ENCODE measurements at places on chromosomes 5 and 9.

DNA sequence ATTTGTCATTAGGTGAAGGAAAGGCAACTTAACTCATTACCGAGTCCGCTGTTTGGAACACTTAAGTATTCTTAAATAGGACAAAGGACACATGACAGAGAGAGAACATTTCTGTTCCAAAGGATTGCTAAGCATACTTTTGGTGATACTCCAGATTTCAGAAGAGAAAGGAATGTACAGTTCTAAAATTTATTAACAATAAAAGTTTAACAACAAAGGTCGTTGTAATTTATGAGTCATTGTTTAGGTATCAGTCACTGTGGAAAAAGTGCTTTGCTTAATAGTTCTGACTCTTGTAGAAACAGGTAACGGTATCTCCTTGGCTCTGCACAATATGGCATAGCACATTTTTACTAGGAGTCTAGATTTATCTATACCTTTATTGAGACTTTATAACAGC lies 36.3 kb upstream of the PAM start:
- no peak for DNase-seq

GRCh38 chr9:76463211-76463610 lies 4.2 kb downstream of the GCNT1 start:
- DNase-seq = no peak

- DNase-seq = no peak
These were observed 14.6 kb upstream of the TRAF1 start for GRCh38 chr9:120941046-120941770.

- no peak for DNase-seq
These were observed 583.8 kb downstream of the BRINP1 start for GRCh38 chr9:118785456-118785855.

- DNase-seq = no peak
These were observed 221.0 kb downstream of the DCP2 start for GRCh38 chr5:113197456-113198200.

GRCh38 chr5:61386045-61386800 lies 54.2 kb downstream of the ZSWIM6 start:
- no peak for DNase-seq

GRCh38 chr5:11212706-11213105 lies 451.7 kb upstream of the DAP start:
- no peak for DNase-seq

DNA sequence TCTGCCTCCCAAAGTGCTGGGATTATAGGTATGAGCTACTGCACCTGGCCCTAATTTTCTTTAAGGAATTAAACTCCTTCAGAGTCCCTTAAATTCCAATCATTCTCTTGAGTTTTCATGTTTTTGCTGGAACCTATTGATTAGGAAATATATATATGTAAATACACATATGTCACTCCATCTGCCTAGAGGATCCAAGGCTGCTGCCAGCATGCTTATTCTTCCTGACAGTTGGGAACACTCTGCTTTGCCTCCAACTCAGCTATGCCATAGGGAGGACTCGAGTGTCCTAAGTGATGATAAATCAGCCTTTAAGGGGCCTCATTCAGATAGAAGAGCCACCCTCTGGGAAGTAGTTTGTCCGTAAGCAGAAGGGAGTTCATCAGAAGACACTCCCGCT lies 21.8 kb downstream of the MFAP3 start:
- DNase-seq = no peak

DNA sequence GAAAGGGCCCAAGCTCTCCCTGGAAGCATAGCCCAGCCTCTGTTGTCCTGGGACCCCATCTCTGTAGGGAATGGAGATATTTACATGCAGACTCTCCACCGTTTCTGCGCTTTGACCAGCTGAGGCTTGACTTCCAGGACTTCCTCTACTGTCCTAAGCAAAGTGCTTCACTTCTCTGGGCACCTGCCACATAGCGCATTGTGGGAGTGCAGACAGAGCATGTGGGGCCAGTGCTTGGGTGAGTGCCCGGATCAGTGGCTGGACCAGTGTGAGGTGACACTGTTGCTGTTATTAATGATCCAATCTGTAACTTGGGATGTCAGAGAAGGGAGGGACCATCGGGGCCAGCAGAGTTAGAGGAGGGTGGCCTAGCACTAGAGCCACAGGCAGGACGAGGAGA lies 10.5 kb downstream of the CXCL14 start:
- DNase-seq = no peak

DNA sequence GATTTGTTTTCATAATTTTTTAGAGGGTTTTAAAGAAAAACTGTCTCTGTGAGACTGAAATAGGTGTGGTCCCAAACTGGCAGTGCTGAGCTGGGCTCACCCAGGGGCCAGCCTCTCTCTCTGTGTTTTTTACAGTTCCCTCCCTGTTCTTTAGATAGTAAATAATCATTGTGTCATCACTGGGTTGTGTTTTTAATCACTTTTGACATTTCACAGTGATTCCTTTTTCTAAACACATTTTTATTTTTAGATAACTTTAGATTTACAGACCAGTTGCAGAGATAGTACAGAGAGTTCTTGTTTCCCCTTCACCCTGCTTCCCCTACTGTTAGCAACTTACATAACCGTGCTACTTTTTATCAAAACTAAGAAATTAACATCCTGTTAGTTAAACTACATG lies 44.4 kb downstream of the MAP1B start:
- no peak for DNase-seq

- DNase-seq = no peak
These were observed 45.4 kb downstream of the TMEM252 start for GRCh38 chr9:68495247-68495646.

DNA sequence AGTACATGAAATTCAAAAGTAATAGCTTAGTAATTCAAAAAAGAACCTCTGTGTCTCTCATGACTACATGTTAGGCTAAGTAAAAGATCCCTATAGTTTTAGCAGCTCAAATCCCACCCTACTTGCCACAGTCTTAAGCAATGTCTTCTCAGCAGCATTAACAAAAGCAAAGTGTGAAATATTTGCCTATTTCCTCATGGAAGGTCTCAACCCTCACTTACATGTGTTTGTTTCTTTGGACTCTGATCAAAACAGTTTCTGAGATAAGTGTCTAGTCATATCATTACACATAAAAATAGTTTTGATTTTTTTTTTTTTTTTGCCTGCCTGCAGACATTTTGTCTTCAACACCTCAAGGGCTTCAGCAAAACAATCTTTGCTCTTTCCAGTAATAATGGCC lies 310.5 kb downstream of the CETN3 start:
- no peak for DNase-seq

DNA sequence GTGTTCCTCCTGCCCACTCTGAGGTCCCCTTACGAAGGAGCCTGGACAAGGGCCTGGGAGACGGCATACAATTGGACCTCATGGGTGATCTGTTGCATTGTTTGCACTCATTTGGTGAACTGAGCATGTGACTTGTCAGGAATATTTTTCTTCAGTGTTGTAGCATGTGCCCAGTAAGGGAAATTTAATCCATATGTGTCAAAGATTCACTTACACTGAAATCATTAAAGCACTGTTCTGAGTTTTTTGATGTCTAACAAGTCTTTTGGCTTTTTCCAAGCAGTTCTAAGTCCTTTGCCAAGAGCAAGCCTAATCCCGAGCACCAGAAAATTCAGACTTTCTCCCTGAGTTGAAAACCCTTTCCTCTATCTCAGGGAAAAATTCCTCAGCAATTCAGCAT lies 61.6 kb upstream of the RPS23 start:
- DNase-seq = no peak

- DNase-seq = peak; percentile 28
These were observed 1.1 kb upstream of the JADE2 start for GRCh38 chr5:134524272-134524825.

DNA sequence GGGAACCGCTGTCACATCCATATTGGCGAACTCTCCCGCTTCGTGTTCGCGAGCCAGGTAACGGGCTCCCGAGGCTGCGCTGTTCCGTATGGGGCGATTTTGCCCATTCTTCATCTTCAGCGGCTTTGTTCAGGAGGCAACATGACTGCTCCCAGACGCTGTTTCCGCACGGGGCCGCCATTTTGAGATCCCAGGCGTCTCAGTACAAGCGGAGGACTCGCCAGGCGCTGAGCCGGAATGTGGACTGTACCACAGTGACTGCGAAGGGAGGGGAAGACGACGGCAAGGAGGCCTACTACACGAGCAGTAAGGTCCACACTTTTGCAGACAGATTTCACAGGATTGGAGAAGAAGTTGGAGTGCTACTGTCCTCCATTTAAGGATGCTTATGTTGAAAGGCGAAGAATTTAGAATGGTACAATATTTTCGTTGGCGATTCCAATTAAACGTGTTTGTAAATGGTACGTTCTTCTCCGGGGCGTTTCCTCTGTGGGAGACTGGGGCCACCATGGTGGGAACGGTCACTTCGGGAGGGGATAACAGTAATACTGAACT lies 41.6 kb upstream of the ZNF300 start:
- DNase-seq = no peak

DNA sequence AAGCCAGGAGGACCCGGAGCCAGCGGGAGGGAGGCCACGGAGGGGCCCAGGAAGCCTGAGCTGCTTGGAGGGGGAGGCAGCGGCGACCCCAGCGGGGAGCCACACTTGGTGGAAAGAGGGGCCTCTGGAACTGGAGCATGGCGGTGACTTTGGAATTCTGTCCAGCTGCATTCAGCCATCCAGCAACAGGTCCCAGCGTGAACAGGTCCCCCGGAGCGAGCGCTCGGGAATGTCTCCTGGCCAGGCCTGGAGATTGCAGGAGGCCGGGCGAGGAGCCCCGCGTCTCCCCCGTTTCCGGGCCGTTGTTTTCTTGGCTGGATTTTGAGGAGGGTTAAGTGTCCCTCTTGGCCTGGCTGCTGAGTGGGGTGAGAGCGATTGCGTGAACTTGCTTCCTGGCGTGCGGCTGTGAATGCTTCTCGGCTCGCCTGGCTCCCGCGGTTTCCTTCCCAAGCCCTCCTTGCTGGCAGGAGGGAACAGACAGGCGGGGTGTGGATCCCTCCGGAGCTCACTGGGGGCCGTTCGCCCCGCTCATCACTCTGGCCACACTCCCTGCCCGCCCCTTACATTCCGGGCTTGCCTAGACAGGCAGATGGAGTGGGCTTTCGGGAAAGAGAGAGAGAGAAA lies 125.3 kb upstream of the IRX4 start:
- DNase-seq = no peak

- no peak for DNase-seq
These were observed 307.1 kb downstream of the TLE1 start for GRCh38 chr9:81382281-81382680.

GRCh38 chr5:72955143-72955767 lies 586 bp upstream of the FCHO2 start:
- no peak for DNase-seq

- no peak for DNase-seq
These were observed 474.5 kb downstream of the ENC1 start for GRCh38 chr5:74166064-74166463.

- no peak for DNase-seq
These were observed 107.1 kb downstream of the CACNA1B start for GRCh38 chr9:137984520-137985257.

- no peak for DNase-seq
These were observed 176.6 kb downstream of the DMRTA1 start for GRCh38 chr9:22623236-22623635.

DNA sequence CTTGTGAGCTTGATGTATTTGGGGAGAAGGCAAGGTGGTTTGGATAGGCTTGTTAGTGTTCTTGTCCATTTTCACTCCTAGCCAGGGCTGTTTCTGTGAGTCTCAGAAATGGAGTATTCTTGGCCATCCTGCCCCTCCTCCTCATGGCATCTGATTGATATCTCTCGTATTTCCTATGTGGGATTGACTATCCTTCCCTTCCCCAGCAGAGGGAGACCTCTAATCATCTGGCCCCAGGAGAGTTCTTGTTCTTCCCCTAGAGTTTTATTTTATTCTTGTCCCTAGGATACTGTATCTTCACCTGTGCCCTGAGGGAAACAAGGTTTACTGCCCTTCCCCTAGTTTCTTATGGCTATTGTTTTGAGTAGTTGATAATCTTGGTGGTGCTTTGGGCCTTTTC lies 114.4 kb downstream of the VPS13A start:
- no peak for DNase-seq

- DNase-seq = no peak
These were observed 532.1 kb upstream of the DMAC1 start for GRCh38 chr9:8331507-8332330.

DNA sequence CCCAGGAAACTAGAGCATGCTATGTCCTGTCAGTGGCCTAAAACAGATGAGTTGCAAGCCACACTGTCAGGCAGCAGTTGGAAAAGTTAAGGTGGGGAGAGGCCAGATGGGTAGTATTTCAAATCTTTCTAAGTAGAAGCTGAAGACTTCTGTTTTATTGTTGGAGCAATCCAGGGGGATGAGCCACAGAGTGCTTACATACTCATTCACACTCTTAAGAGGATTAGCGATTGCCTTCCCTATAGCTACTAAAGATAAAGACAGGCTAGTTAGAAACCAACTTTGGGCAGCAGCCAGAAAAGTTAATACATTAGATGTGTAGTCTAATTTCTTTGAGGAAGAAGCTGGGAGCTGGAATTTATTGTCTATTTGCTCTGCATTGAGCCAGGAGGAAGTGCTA lies 61.7 kb upstream of the ELAVL2 start:
- no peak for DNase-seq

DNA sequence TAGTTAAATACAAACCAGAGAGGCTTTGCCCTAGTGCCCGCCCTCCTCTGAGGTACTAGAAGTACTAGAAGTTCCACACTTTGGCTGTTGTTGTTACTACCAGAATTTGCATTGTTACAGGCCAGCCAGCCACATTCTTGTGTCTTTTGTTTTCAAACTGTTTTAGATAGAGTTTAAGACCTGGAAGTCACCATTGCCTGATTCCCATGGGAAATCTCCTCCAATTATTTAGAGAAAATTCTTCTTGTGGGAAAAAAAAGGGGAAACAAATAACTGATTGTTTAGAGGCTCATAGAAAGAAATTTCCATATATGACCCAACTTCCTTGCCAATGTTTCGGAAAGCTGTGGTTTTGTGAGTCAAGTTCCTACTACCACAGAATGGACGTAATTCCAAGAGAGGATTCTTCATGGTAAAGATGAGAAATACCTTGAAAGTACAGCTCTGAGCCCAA lies 252.2 kb downstream of the GOLPH3 start:
- no peak for DNase-seq

Data from activated naive CD4-positive, alpha-beta T cell (primary cell).